ENCODE measurements at places on chromosomes 1 and 21. TPM values are rescaled to one million over a fixed set of nuclear protein-coding genes. Genes with fewer than 3 reads are reported as not detected.

DNA sequence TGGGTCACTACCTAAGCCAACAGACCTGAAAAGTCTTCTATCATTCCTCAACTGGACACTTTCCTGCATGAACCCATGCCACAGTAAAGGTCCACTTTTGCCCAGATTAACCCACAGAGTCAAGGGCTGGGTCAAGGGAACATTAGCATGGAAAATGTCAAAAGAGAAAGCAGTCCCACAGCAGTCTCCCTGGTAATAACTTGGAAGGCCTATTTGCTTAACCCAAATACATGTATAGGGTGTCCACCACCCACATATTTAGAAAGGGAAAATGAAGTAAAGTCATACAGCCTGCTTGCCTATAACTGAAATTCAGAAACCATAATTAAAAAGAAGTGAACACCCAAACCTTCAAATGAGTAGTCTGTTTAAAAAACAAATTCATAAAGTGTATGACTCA, 16.1 kb upstream of the HSD3B1 start:
- peak; percentile 74 for DNase-seq

GRCh38 chr1:207058252-207058651, 5.2 kb downstream of the PFKFB2 start:
- DNase-seq, result no peak

DNA sequence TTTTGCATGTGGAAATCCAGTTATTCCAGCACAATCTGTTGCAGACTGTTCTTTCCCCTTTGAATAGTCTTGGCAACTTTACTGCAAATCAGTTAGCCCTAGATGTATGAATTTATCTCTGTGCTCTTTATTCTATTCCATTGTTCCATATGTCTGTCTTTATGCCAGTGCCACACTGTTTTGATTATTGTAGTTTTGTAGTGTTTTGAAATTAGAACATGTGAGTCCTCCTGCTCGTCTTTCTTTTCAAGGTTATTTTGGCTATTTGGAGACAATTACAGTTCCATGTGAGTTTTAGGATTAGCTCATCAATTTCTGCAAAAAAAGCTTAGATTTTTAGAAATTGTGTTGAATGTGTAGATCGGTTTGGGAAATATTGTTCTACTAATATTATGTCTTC, 26.6 kb downstream of the WNT3A start:
- no peak for DNase-seq

- DNase-seq, result no peak
Measured at GRCh38 chr1:39886757-39887231, 3.5 kb upstream of the TRIT1 start.

GRCh38 chr1:151002051-151002450, 4.7 kb downstream of the MINDY1 start:
- no peak for DNase-seq

- no peak for DNase-seq
Measured at GRCh38 chr1:75519651-75520427, 91.1 kb downstream of the SLC44A5 start.

- DNase-seq, result no peak
Measured at GRCh38 chr1:29354511-29355098, 118.3 kb downstream of the PTPRU start.

DNA sequence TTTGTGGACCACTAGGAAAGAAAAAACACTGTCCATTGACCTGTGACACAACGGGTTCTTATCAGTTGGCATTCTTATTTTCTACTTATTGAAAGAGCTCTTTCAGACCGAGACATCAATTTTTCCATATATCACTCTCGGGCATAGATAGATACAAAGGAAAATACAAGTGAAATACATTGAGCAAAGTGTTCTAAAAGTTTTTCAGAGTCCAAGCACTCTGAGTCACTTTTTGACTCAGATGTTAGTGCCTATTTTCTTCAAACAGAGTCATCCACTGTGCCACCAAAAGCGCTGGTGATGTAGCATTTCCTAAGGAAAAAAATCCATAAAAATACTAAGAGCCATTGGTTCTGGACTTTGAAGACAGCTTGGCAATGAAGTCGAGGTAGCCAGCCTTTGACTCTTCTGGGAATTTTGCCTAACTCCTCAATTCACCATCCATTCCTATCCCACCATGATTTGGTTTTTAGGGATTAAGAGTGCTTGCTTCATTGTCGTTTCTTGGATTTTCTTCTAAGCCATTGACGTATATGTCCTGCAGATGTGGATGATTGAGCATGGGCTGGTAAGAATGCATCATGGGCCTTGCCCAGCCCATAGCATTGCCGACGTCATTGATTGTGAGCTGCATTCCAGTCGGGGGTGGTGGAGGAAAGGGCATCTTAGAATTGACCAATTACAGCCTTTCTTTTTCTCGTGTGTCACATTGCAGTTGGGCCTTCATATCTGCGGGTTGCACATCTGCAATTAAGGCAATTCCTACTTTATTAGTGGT, 10.6 kb downstream of the GALNT2 start:
- DNase-seq, result no peak

GRCh38 chr21:25456672-25457071, 150.6 kb downstream of the MRPL39 start:
- DNase-seq, result no peak

- DNase-seq, result no peak
Measured at GRCh38 chr1:172581779-172582178, 48.8 kb downstream of the SUCO start.

DNA sequence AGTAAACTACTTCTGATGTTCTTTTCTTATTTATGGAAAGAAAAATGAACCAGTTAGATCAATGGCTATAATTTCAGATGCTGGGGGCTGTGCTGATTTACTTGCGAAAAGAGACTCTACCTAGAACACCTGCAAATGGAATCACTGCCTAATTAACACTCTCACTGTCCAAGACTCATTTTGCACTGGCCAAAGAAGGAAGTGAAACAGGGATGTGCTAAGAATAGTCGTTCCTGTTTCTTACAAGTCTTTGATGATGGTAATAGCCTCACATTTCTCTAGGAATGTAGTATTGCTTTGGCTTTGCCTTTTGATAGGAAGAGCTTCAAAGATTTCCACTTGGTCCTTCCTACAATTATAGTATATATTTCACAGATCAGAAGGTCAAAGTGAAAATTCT, 12.7 kb upstream of the TSNAX start:
- no peak for DNase-seq

DNA sequence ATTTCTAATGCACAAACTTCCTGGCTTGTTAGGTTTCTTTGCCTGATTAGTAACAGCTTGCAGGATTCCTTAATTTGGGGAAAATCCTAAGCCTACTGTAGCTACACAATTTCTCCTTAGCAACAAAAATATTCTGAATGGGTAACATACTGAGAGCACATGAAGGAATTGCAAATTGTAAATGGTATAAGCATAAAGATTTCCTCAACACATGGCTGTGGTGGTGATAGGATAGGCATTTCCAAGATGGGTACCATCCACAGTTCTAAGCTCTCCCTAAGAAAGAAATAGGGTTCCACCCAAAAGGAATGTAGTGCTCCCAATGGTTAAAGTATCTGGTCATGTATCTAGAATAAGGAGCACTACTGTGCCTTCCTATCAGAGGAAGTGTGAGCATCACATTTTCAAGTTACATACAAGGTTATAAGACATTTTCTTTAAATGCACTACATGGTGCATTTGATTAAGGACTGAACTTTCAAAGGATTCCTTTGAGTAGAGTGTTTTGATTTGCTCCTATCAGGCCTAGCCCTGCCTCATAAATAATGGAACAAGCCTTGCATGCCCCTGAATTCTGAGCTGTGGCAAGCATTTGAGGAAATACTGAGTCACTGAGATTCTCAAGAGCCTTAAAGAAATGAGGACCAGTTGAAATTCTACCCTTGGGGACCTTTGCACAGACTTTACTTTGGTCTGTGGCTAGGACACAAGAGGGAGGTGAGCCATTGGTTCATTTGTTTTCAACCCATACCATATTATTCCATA, 286.4 kb downstream of the PTBP2 start:
- no peak for DNase-seq

DNA sequence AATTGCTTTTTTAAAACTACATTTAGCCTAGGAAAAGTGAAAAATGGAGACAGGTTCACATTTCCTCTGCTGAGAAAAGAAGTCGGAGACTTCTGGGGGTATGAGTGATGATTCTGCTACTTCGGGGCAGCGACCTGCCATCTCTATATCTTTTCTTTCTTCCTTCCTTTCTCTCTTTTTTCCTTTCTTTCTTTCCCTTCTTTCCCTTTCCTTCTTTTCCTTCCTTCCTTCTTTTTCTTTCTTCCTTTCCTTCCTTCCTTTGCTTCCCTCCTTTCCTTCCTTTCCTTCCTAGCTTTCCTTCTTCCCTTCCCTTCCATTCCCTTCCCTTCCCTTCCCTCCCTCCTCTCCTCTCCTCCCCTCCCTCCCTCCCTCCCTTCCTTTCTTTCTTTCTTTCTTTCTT, 17.8 kb downstream of the TBX19 start:
- no peak for DNase-seq

GRCh38 chr1:67674260-67675011, 10.6 kb upstream of the GADD45A start:
- DNase-seq, result no peak

- DNase-seq, result no peak
Measured at GRCh38 chr1:153928791-153929341, 6.1 kb upstream of the GATAD2B start.

- DNase-seq, result no peak
Measured at GRCh38 chr1:7745783-7746182, 25.3 kb upstream of the VAMP3 start.

DNA sequence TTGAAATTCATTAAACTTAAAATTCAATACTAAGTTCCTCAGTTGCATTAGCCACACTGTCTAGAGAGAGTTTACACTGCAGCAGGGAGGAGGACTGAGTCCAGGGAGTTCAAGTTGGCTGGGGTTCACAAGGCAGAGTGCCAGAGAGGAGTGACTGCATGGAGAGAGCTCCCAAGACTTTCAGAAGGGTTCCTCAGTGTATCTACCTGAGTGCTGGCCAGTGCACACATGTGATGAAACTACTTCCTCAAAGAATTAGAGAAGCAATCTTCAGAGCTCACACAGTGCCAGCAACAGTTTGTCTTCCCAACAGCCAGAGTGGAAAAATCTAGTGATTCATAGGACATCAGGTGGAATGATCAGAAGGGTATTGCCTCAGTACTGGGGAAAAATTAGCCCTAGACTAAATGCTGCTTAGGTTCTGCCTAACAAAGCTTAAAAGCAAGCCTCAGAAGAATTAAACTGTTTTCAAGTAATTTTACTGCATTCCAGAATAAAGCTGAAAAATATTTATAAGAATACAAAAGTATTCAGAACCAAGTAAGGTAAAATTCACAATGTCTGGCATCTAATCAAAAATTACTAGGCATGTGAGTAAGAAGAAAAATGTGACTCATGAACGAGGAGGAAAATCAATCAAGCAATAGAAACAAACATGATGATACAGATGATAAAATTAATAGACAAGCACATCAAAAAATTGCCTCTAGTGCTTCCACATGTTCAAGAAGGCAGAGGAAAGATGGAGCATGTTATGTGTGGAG, 10.4 kb upstream of the WNT3A start:
- DNase-seq, result no peak

- no peak for DNase-seq
Measured at GRCh38 chr1:203765029-203765837, at the start of gene LAX1. Gene LAX1 (plus strand): TSS chr1:203765183. CDS start chr1:203765566, 383 bp downstream.

DNA sequence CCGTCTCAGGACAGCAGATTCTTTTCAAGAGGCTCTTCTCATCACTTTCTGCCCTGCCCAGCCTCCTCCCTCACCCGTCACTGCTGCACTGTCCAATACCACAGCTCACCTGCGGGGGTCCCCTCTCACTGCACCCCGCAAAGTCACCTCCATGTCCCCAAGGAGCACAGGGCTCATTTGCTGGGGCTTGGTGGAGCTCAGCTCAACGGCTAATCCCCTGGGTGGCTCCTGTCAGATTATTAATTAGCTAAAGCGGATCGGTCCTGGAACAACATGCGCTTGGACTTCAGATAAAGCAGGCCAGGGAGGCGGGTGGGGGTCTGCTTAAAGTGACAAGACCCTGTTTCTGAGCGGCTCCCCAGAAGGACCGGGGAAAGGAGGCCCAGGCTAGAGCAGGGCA, 43.1 kb downstream of the CASZ1 start:
- DNase-seq, result no peak

GRCh38 chr1:87600854-87601253, 272.2 kb downstream of the LMO4 start:
- no peak for DNase-seq

DNA sequence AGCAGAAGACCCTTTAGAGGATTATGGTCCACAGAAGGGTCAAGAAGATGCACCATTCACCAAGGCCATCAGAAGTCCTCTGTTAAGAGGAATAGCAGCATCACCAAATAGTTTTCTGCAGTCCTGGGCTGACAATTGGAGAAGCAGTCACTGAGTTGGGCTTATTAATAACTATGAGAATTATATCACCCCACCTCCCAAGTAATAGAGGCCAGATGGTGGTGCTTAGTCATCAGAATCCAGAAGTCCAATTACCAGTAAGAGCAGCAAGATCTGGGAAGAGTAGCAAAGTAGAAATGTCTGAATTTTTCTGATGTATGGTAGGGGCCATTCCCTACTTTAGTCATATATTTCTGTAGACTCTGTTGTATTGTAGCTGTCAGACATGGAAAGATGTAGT, 6.1 kb upstream of the PSMA5 start:
- no peak for DNase-seq

GRCh38 chr1:14768582-14769304, 170.3 kb downstream of the KAZN start:
- no peak for DNase-seq

GRCh38 chr1:167561753-167562152, 8.2 kb upstream of the CREG1 start:
- DNase-seq, result no peak

- DNase-seq, result peak; percentile 47
Measured at GRCh38 chr1:234659538-234659937, 49.6 kb upstream of the IRF2BP2 start.

GRCh38 chr21:25934130-25934529, 199.4 kb downstream of the GABPA start:
- no peak for DNase-seq

Gene MINDY1
- 30.4 TPM for total RNA-seq

Gene OLIG2
- total RNA-seq, result not detected

Gene MASP2
- not detected for total RNA-seq

Gene CFAP74
- total RNA-seq, result not detected

Gene LRRC53
- not detected for total RNA-seq

Gene TTC3
- 117 TPM for total RNA-seq

Gene LCE1A
- not detected for total RNA-seq

Gene LYPD8
- total RNA-seq, result not detected

Gene SHISA4
- total RNA-seq, result 31.0 TPM

Gene CA14
- total RNA-seq, result 0.33 TPM

Measured in esophagus muscularis mucosa (tissue), 4 donors.